ENCODE measurements at places on chromosomes 13 and 19. TPM values are rescaled to one million over a fixed set of nuclear protein-coding genes. Genes with fewer than 3 reads are reported as not detected.

GRCh38 chr13:46195016-46195415 is 13.0 kb upstream of the LCP1 start:
- H3K27me3 ChIP-seq = no peaks in the 10 kb centered on the region
- DNase-seq = no peak
- H3K36me3 ChIP-seq = no peaks in the 10 kb centered on the region
- H3K4me1 ChIP-seq = no peaks in the 10 kb centered on the region
- no peak overlapping the region for H3K4me3 ChIP-seq

GRCh38 chr19:10061717-10062310 is 24.3 kb upstream of the SHFL start:
- H3K27me3 ChIP-seq = no peaks in the 10 kb centered on the region
- no peaks in the 10 kb centered on the region for H3K36me3 ChIP-seq
- H3K4me1 ChIP-seq = no peaks in the 10 kb centered on the region
- no peak overlapping the region for H3K27ac ChIP-seq

GRCh38 chr13:99614465-99614885 is 113.2 kb downstream of the TM9SF2 start:
- peak; percentile 45 for DNase-seq
- no peaks in the 10 kb centered on the region for H3K27me3 ChIP-seq
- H3K27ac ChIP-seq = no peak overlapping the region
- no peaks in the 10 kb centered on the region for H3K4me1 ChIP-seq

- H3K4me1 ChIP-seq = no peaks in the 10 kb centered on the region
- H3K4me3 ChIP-seq = no peak overlapping the region
- H3K27ac ChIP-seq = no peak overlapping the region
- H3K36me3 ChIP-seq = no peaks in the 10 kb centered on the region
- no peaks in the 10 kb centered on the region for H3K27me3 ChIP-seq
Measured at GRCh38 chr19:6319376-6319775, 14.0 kb downstream of the ACER1 start.

- H3K27me3 ChIP-seq = no peaks in the 10 kb centered on the region
- no peak for DNase-seq
- H3K4me3 ChIP-seq = no peak overlapping the region
- no peaks in the 10 kb centered on the region for H3K4me1 ChIP-seq
- H3K27ac ChIP-seq = no peak overlapping the region
Measured at GRCh38 chr13:100044936-100045335, 44.0 kb upstream of the PCCA start.

DNA sequence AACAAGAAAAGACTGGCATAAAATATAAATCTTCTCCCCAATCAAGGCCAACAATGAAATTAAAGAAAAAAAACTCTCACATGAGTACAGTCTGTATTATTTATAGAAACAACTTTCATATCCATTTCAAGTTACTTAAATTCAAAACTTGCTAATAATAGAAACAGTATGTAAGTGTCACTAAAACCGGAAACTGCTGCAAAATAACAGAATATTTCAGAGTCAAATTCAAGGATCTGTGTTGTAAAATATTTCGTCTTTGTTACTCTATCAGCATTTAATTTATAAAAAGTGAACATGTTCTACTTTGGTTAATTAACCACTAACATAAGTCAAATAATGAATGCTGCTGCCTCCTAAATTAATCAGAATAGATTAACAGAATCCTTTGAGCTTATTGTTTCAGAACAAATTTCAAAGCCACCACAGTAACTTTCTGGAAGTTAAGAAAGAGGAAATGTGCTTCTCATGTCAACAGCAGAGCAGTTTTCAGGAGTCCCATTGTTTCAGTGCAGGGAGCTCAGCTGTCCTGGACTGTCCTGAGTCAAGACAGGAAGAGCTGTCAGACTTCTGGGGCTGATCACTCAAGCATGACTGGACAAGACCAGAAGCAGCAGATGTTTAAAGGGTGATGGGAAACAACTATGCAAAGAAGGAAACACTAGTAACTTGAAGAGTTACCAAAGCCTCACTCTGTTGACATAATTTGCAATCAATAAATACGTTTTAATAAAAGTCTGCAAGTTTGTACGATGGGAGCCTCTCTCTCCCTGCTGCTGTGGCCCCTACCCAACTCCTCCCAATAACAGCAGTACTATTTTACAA is 76.9 kb downstream of the FOXO1 start:
- peak overlapping the region; percentile 87 for H3K27ac ChIP-seq
- H3K27me3 ChIP-seq = no peaks in the 10 kb centered on the region
- peak; percentile 94 for DNase-seq
- H3K36me3 ChIP-seq = no peaks in the 10 kb centered on the region
- H3K4me3 ChIP-seq = peak overlapping the region; percentile 14

DNA sequence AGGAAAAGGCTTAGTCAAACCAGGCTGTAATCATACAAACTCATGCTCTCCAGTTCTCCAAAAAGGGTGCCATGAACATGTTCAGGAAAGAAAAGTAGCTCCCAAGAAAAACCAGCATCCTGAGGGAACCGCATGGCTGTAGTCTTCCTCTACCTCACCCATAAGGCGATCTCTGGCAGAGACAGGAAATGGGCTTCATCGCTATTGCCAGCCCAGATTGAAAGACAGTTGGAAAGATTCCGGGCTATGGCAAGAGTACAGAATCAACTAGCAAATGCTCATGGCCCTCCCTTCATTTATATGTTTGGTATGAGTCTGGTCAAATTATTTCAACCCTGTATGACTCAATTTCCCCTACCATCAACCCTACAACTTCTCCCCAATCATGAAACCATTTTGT is 140.1 kb downstream of the LHFPL6 start:
- H3K4me1 ChIP-seq = no peaks in the 10 kb centered on the region
- no peak overlapping the region for H3K27ac ChIP-seq
- H3K27me3 ChIP-seq = no peaks in the 10 kb centered on the region

- H3K27ac ChIP-seq = no peak overlapping the region
- peak; percentile 64 for DNase-seq
- peaks cover 6% of the 10 kb centered on the region for H3K27me3 ChIP-seq
- peaks cover 20% of the 10 kb centered on the region for H3K4me1 ChIP-seq
Measured at GRCh38 chr19:17385878-17386611, 8.0 kb downstream of the CCDC194 start.

DNA sequence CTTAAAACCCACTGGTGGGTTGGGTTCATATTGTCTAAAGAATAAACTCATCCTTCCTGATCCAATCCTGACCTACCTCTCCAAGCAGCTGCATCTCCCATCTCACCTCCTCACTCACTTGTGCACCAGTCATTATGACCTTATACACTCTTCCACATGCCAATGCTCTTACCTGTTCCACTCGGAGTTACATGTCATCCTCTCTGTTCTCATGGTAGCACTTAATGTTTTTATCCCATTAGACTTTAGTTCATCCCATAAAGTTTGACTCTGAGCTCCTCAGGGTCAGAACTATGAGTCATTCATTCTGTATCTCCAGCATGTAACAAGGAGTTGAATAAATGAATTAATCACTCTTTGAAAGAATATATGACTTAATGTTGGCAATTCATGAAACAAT is 330.2 kb downstream of the KLF12 start:
- no peaks in the 10 kb centered on the region for H3K36me3 ChIP-seq
- no peak for DNase-seq
- H3K4me3 ChIP-seq = no peak overlapping the region

DNA sequence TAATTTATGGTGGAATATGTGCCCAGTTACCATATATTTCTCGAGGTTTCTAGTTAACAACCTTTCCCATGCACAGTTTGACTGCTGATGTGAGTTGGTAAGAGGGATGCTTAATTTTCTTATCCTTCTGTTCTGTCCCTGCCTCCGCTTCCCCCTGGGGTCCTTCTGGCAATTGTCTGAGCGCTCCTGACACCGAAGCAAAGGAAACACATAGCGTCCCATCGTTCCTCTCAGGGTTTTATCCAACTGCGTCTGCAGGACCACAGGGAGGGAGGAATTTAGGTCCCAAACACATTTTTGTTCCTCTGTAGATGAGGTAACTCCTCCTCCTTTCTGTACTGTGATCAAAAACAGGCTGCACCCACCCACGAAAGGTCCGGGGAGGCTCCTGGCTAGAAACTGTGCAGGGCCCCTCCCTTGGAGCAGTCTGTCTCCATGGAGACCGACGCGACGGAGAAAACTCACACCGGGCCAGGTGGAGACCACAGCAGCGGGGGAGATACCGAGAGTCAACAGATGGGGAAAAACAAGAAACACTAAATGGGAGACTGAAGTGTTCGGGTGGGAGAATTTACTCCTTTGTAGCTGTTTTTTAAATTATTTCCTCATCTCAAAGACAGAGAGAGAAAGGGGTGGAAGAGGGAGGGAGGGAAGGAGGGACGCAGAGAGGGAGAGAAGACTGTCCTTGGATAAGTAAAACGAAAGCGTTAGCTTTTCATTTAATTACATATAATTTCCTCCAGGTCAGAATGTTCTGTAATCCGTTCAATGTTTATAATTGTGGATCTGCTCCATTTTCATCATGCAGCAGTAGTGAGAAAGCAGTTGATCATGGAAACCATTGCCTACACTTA is 191.8 kb upstream of the NBEA start:
- DNase-seq = no peak
- peaks cover 5% of the 10 kb centered on the region for H3K4me1 ChIP-seq
- H3K27me3 ChIP-seq = no peaks in the 10 kb centered on the region
- no peak overlapping the region for H3K27ac ChIP-seq
- H3K36me3 ChIP-seq = no peaks in the 10 kb centered on the region

- H3K27me3 ChIP-seq = no peaks in the 10 kb centered on the region
- no peak overlapping the region for H3K4me3 ChIP-seq
- no peak overlapping the region for H3K27ac ChIP-seq
- no peaks in the 10 kb centered on the region for H3K36me3 ChIP-seq
Measured at GRCh38 chr19:30135797-30136196, 193.8 kb downstream of the URI1 start.

- H3K4me3 ChIP-seq = no peak overlapping the region
- H3K4me1 ChIP-seq = no peaks in the 10 kb centered on the region
- DNase-seq = no peak
- no peak overlapping the region for H3K27ac ChIP-seq
- peaks cover 7% of the 10 kb centered on the region for H3K27me3 ChIP-seq
Measured at GRCh38 chr13:48654511-48654910, 782 bp downstream of the CYSLTR2 start.

- no peak for DNase-seq
- H3K27ac ChIP-seq = no peak overlapping the region
- H3K36me3 ChIP-seq = no peaks in the 10 kb centered on the region
- no peak overlapping the region for H3K4me3 ChIP-seq
- H3K4me1 ChIP-seq = peaks cover 6% of the 10 kb centered on the region
- peaks cover 6% of the 10 kb centered on the region for H3K27me3 ChIP-seq
Measured at GRCh38 chr19:50739132-50739913, 16.2 kb downstream of the CLEC11A start.

DNA sequence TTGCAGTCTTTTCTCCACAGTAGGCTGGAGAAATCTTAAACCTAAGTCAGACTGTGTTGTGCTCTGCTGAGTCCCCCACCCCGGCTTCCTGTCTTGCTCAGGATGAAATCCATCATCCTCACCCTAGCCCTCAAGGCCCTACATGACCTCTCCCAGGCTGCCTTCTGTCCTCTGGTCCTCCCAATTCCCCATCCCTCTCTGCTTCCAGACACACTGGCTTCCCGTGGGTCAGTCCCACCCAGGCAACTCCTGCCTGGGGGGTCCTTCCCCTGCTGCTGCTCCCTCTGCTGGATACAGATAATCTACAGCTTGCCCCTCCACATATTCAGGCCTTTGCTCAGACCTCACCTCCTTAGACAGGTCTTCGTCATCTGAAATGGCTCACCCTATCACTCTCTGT is 18.4 kb upstream of the CBY2 start:
- no peak overlapping the region for H3K4me3 ChIP-seq
- no peak overlapping the region for H3K27ac ChIP-seq
- H3K4me1 ChIP-seq = no peaks in the 10 kb centered on the region
- H3K27me3 ChIP-seq = peaks cover 4% of the 10 kb centered on the region
- H3K36me3 ChIP-seq = no peaks in the 10 kb centered on the region
- no peak for DNase-seq

- H3K4me1 ChIP-seq = no peaks in the 10 kb centered on the region
- no peak for DNase-seq
- no peaks in the 10 kb centered on the region for H3K36me3 ChIP-seq
- no peak overlapping the region for H3K27ac ChIP-seq
- no peak overlapping the region for H3K4me3 ChIP-seq
Measured at GRCh38 chr19:3543150-3544057, 4.4 kb downstream of the TEKTIP1 start.

GRCh38 chr19:50293263-50294004 is 35.7 kb downstream of the KCNC3 start:
- H3K36me3 ChIP-seq = no peaks in the 10 kb centered on the region
- H3K4me3 ChIP-seq = no peak overlapping the region
- H3K4me1 ChIP-seq = no peaks in the 10 kb centered on the region
- H3K27me3 ChIP-seq = no peaks in the 10 kb centered on the region

GRCh38 chr13:24063281-24063877 is 97.1 kb upstream of the SPATA13 start:
- H3K27ac ChIP-seq = no peak overlapping the region
- no peaks in the 10 kb centered on the region for H3K27me3 ChIP-seq
- peak overlapping the region; percentile 23 for H3K4me3 ChIP-seq
- H3K36me3 ChIP-seq = no peaks in the 10 kb centered on the region
- H3K4me1 ChIP-seq = peaks cover 10% of the 10 kb centered on the region

GRCh38 chr19:43741075-43741825 is 13.5 kb downstream of the SMG9 start:
- H3K27me3 ChIP-seq = no peaks in the 10 kb centered on the region
- DNase-seq = no peak
- H3K27ac ChIP-seq = no peak overlapping the region
- H3K36me3 ChIP-seq = peaks cover 15% of the 10 kb centered on the region
- peaks cover 3% of the 10 kb centered on the region for H3K4me1 ChIP-seq

- H3K27me3 ChIP-seq = no peaks in the 10 kb centered on the region
- DNase-seq = peak; percentile 3
- no peak overlapping the region for H3K27ac ChIP-seq
- H3K4me3 ChIP-seq = no peak overlapping the region
- H3K4me1 ChIP-seq = no peaks in the 10 kb centered on the region
Measured at GRCh38 chr19:22882797-22883196, 50.7 kb downstream of the ZNF723 start.

DNA sequence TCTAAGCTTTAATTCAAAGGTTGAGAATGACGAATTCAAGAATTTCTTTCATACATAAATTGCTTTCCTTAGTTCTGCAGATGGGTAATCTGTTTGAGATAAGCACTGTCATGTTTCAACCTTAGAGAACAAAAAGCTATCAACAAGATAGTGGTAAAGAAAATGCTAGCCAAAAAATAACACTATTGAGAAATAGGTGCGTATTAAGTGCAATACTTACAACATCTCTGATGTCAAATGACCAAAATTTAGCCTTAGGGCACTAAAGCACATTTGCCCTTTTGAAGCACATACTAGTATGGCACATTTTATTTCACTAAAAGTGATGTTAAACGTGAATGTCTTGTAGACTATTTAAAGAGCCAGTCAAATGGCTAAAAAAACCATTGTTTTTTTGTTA is 4.9 kb downstream of the KBTBD6 start:
- H3K36me3 ChIP-seq = no peaks in the 10 kb centered on the region
- H3K27me3 ChIP-seq = no peaks in the 10 kb centered on the region
- DNase-seq = no peak
- no peak overlapping the region for H3K4me3 ChIP-seq
- peaks cover 12% of the 10 kb centered on the region for H3K4me1 ChIP-seq
- no peak overlapping the region for H3K27ac ChIP-seq

KCNRG gene
- 0.83 TPM for total RNA-seq

ZNF229 gene
- 6.0 TPM for total RNA-seq

GAS6 gene
- total RNA-seq = 69.2 TPM

IGLON5 gene
- total RNA-seq = not detected

PTGER1 gene
- total RNA-seq = 0.40 TPM

B3GNT3 gene
- not detected for total RNA-seq

CGB2 gene
- not detected for total RNA-seq

GFY gene
- total RNA-seq = not detected
